ENCODE measurements at places on chromosomes 5 and 9.

DNA sequence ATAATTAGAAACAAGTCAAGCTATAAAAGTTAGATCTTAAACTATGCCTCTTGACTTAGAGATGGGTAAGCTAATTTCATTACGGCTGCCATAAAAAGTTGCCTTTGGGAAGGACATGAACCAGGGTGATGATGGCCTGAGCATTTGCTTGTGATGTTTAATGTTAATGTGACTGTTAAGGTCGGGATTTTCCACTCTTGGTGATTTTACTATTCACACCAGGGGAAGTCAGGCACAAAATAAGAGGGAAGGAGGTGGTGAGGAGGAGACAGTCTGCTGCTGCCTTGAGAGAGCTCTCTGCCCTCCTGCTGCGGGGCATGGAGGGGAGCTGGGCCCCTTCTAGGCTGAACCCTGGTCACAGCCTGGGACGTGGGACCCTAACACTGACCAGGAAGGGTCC is 34.4 kb downstream of the AHRR start:
- no peak for DNase-seq

DNA sequence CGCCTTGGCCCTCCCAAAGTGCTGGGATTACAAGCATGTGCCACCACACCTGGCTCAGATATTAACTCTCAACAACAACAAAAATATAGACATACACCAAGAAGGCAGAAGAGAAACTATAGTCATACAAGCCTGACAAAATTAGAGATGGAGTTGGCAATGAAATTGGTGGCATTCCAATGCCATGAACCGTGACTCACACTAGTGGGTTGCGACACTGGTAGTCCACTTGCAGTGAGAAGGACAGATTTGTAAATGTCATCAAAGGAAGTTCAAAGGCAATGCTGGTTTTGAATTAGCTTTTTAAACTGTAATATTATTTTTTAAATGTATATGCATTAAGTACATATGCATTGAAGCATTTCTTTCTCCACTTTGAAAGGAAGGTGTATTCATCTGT is 8.5 kb upstream of the DNAJC25 start:
- DNase-seq, result no peak

- DNase-seq, result no peak
Measured at GRCh38 chr5:53946405-53947100, 363.8 kb downstream of the ARL15 start.

DNA sequence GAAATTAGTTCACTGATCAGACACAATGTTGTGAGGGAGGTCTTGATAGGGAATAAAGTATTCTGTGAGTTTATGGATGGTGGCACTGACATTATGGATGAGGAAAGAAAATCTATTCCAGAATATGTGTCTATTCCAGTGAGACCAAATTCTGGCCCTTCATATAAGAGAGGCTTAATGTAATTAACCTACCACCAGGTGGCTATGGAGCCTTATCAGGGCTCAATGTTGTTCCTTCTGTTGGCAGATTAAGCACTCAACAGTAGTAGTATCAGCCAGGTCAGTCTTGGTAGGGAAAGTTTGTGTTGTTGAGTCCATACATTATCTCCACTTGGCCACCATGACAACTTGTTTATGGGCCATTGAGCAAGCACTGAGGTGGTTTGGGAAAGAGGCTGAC is 41.7 kb upstream of the BARX1 start:
- DNase-seq, result no peak

DNA sequence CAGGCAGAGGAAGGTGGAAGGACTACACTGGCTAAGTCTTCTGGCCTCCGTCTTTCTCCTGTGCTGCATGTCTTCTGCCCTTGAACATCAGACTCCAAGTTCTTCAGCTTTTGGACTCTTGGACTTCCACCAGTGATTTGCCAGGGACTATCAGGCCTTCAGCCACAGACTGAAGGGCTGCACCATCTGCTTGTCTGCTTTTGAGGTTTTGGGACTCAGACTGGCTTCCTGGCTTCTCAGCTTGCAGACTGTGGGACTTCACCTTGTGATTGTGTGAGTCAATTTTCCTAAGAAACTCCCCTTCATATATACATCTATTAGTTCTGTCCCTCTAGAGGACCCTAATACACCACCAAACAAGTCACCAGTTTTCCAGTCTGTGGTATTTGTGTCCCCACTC is 9.7 kb upstream of the ANKDD1B start:
- no peak for DNase-seq

- DNase-seq, result no peak
Measured at GRCh38 chr5:96584712-96585111, 77.5 kb upstream of the CAST start.

DNA sequence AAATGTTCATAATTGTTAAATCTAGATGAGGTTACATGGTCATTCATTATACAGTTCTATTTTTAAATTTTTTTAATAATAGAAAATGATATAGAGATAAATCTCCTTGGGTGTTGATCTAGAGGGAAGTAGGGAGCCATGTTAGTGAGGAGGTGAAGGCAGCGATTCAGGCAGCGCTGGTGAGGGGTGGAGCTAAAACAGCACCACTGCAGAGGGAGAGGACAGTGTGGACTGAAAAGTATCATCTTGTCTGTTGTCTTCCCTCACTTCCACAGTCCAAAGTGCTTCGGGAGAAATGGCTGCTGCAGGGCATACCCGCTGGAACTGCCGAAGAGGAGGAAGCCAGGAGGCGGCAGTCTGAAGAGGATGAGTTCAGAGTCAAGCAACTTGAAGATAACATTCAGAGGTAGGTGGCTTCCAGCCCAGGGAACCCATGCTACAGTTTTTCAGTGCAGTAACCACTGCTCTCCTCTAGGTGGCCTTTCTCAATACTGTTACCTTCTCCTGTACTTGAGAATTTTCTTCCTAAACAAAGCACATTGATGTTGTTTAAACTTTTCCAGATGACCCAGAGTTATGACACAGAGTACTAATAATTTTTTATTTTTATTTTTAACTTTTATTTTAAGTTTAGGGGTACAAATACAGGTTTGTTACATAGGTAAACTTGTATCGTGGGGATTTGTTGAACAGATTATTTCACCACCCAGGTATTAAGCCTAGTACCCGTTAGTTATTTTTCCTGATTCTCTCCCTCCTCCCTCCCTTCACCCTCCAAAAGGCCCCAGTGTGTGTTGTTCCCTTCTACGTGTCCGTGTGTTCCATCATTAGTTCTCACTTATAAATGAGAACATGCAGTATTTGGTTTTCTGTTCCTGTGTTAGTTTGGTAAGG is 100.5 kb downstream of the PALM2AKAP2 start:
- no peak for DNase-seq

DNA sequence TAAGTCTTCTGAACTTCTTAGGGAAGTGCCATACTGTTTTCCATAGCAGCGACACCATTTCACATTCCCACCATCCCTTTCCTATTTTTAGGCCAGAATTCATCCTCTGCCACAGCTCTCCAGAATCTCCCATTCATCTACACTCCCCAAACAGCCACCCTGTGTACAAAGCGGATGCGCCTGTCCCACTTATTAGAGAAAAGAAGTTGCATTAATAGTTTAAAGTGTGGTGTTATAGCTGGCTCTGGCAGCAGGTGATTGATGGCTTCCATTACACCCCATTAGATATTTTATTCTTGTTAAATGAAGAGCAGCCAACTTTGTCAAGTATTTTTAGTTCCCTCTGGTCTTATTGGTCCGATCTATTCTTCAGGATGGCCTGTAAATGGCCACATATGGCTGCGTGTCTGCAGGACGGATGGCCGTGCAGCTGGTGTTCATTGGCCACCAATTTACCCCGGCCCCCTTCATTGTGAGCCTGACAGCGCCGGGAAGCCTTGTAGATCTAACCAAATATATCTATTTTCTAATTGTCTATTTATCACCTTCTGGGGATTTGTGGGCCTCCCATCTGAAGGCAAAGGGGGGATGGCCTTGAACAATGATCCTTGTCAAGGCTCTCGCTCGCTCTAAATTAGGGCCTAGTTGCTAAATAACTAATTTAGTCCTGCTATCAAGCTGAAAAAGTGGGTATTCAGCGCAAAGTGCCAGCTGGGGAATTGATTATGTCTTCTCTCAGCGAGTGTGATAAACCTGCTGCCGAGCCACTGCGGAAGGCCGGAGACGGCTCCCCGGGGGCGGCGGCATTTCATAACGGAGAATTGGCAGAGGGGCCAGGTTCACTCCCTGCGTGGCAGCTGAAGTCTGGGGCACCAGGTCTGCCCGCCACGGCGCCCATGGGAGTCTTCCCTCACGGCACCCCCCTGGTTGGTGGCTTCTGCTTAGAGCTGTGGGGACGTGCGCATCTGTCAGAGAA is 141.1 kb downstream of the MELK start:
- no peak for DNase-seq
